ENCODE measurements at places on chromosomes 16 and 17. TPM values are rescaled to one million over a fixed set of nuclear protein-coding genes. Genes with fewer than 3 reads are reported as not detected.

DNA sequence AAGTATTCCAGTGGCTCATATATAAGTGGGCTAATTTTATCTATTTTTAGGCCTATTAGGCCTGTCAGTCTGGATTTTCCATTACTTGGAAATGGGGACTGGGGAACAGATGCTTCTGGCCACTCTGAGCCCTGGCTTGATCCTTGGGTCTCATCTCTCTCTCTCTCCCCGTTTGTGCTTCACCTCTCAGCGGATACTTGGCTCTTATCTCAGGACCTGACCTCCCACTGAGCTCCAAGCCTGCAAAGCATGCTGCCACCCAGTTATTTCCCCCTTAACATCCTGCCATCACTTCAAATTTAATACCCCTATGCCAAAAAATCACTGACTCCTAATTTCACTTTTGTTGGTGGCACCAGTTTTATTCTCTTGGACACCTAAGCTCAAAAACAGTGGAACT lies 4.2 kb downstream of the ZNF843 start:
- DNase-seq = no peak
- no peak overlapping the region for H3K27ac ChIP-seq
- no peaks in the 10 kb centered on the region for H3K4me1 ChIP-seq
- no peak overlapping the region for H3K4me3 ChIP-seq

DNA sequence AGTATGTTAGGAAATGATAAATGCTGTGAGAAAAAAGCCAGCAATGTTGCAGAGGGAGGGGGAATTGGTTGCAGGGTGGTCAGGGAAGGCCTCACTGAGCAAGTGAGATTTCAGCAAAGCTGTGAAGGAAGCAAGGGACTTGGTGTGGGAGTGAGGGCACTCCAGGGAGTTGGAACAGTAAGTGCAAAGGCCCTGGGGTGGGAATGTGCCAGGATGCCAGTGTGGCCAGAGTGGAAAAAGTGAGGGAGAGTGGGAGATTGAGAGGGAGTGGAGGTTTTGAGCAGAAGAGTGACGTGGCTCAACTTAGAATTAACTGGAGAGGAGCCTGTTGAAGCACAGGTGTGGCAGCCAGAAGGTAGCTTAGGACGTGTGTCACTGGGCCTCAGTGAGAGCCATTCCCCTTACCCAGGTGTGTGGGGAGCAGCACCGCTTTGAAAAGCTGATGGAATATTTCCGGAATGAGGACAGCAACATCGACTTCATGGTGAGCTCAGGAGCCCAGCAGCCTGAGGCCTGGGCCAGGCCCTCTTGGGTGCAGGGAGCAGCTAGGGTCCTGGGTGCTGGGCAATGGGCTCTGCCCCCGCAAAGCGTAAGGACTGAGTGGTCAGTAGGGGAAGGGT lies 16.6 kb downstream of the FMNL1 start:
- H3K4me3 ChIP-seq = no peak overlapping the region
- peaks cover 14% of the 10 kb centered on the region for H3K27me3 ChIP-seq
- no peak for DNase-seq
- H3K36me3 ChIP-seq = no peaks in the 10 kb centered on the region

DNA sequence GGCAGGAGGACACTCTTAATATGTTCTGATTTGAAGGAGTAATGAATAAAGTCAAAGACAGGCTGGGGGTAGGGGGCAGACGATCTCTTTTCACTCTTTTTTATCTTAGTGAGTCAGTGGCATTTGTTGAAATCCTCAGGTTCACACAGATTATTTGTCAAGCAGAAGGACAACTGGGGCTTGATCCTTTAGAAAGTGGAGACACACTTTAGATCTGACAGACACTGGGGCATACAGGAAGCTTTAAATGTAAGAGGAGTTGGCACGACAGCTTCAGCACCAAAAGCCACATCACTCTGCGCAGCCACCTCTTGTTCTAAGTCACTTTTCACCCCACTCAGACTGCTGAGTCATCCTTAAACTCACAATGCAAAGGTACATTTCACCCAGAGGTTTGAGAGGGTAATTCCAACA lies 121.5 kb downstream of the STXBP4 start:
- DNase-seq = no peak
- H3K4me1 ChIP-seq = peaks cover 3% of the 10 kb centered on the region
- H3K27ac ChIP-seq = no peak overlapping the region
- H3K36me3 ChIP-seq = no peaks in the 10 kb centered on the region
- no peak overlapping the region for H3K4me3 ChIP-seq

Gene CD300C
- under 0.01 TPM for total RNA-seq

Gene TNP2
- total RNA-seq = not detected

Gene ORAI3
- 66.0 TPM for total RNA-seq

Gene TEX14
- under 0.01 TPM for total RNA-seq

DNA sequence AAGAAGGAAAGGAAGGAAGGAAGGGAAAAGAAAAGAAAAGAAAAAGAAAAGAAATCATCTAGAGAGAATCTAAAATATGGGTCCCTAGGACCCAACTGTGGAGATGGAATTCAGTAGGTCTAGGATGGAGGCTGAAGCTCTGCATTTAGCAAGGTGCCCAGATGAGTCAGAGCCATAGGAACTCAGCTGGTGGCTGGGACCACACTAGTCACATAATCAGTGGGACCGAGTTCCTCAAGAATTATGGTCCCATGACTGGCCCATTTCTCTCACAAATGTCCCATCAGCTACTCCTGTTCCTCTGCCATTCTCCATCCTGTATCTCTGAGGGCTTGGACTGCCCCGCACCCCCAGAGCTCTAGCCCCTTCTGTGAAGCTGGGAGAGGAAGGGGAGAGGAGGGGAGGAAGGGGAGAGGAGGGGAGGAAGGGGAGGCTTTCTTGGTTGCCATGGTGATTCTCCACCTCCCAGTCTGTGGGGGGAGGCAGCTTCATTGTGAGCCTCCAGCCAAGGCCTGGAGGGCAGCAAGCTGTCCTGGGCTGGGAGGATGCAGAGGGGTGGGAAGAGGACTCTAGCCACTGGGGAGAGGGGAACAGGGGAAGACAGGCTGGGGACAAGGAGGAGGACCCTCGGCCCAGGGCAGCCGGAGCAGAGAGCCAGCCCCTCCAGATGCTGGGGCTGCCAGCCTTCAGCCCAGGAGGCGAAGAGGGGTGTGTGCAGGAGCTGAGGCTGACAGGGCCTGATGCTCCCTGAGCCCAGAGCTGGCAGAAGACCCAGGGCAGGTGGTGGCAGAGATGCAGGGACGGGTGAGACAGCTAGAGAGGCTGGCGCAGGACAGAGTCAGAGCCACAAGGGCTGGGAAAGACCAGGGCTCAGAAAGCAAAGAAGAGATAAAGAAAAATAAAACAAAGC lies 37.8 kb upstream of the LHX1 start:
- no peaks in the 10 kb centered on the region for H3K27me3 ChIP-seq
- no peak overlapping the region for H3K4me3 ChIP-seq
- no peaks in the 10 kb centered on the region for H3K4me1 ChIP-seq
- no peaks in the 10 kb centered on the region for H3K36me3 ChIP-seq

Gene AANAT
- not detected for total RNA-seq

DNA sequence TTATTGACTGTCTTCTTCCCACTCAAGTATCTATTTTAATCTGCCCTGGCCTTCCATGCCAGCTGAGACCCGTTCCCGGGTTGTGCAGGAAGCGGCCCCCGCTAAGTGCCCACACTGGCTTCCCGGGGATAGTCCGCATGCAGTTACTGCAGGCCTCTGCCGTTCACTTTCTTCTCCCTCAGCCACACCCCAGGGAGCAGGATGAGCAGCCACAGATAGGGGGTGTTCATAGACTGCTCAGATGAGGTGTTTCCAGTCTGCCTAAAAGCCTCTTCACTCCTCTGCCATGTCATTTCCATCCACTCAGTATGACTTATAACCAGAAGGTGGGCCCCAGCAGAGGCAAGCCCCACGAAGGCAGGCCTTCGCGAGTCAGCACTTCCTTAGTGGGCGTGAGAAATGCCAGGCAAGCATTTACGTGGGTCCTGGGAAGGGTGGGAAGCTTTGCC lies 7.7 kb downstream of the MED9 start:
- H3K4me3 ChIP-seq = no peak overlapping the region
- no peaks in the 10 kb centered on the region for H3K27me3 ChIP-seq
- DNase-seq = peak; percentile 56
- H3K4me1 ChIP-seq = no peaks in the 10 kb centered on the region

GRCh38 chr17:14113137-14113536 lies 43.8 kb downstream of the COX10 start:
- no peaks in the 10 kb centered on the region for H3K4me1 ChIP-seq
- no peaks in the 10 kb centered on the region for H3K27me3 ChIP-seq
- H3K36me3 ChIP-seq = no peaks in the 10 kb centered on the region

DNA sequence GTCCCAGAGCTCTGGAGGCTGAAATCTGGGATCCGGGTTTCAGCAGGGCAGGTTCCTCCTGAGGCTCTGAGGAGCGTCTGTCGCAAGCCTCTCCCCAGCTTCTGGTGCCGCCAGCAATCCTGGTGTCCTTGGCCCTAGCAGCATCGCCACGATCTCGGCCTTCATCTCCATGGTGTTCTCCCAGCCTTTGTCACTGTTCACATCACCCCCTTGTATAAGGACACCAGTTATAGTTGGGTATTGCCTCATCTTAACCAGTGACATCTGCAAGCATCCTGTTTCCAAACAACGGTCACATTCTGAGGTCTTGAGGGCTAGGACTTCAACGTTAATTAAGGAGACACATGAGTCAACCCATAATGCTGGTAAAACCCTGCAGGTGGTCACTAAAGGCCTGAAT lies 2.8 kb upstream of the PPP1R27 start:
- H3K27me3 ChIP-seq = no peaks in the 10 kb centered on the region
- peaks cover 6% of the 10 kb centered on the region for H3K36me3 ChIP-seq
- no peak overlapping the region for H3K4me3 ChIP-seq
- H3K4me1 ChIP-seq = peaks cover 8% of the 10 kb centered on the region

DNA sequence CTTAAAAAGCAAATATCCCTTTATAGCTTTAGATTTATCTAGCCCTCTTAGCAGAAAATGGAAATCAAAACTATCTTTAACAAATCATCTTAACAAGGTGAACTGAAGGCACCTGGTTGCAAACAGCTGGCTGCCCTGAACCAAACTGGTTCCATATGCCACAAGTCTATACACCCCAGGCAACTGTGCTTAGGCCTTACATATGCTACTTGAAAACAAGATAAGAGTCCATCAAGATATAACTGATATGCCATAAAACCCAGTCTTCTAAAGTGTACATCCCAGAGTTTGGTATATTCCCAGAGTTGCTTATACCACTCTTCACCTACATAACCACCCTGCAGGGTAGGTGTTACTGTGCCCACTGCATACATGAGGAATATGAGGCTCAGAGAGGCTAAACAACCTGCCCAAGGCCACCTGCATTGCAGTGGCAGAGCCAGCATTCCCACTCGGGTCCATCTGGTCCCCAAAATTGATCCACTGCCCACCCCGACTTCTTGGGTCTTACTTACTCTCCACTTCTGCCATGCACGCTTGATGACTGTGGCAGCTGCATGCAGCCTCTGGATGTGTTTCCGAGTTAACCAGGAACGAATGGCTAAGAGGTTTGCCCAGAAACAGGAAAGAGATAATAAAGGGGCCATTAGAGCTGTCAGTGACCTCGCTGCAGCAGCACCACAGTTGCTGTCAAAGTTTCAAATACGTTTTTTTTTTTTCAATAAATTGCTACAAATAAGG lies 12.2 kb downstream of the ZNHIT3 start:
- H3K27me3 ChIP-seq = no peaks in the 10 kb centered on the region
- peaks cover 6% of the 10 kb centered on the region for H3K4me1 ChIP-seq
- no peak overlapping the region for H3K27ac ChIP-seq

DNA sequence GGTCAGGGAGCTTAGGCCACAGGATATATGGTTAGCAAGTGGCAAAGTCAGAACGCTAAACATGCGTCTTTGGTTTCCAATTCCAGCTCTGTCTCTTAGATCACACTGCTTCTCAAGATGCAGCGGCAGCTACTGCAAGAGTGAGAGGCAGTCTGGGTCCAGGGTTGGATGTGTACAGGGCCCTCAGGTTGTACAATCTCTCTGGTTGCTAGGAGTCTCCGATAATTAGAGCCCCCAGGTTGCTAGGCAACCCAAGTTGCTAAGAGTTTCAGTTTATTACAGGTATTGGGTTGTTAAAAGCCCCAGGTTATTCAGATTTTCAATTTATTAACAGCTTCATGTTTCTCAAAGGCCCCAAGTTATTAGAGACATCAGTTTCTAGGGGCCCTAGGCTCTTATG lies 15.5 kb upstream of the SPACA3 start:
- no peak overlapping the region for H3K27ac ChIP-seq
- no peaks in the 10 kb centered on the region for H3K36me3 ChIP-seq
- no peak overlapping the region for H3K4me3 ChIP-seq
- H3K27me3 ChIP-seq = peaks cover 2% of the 10 kb centered on the region

DNA sequence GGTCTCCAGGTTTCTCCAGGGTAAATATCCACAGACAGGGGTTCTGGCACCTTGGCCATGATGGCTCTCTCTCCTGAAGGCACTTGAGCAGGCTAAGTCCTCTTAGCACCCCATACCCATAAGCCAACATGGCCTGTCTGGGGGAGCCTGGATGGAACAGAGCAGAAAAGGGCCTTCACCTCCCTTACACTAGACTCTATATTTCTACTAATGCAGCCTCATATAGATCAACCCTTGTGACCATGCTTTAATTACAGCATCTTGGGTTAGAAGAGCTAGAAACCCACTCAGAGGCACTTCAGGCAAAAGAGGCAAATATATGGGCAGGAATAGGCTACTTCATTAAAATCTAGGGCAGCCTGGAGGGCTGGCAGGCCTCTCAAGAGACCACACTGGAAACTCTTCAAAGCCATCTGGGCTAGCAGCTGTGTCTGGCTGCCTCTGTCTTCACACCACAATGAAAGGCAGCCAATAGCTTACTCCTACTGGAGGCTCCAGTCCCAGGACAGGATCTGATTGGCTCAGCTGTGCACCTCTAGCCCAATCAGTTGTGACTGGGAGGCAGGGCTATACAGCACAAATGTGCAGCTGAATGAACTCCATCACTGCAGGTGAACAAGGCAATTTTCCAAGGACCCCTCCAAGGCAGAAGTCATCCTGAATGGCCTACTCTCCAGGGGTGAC lies 4.7 kb upstream of the CDT1 start:
- no peaks in the 10 kb centered on the region for H3K4me1 ChIP-seq
- no peak overlapping the region for H3K4me3 ChIP-seq
- peak; percentile 52 for DNase-seq
- H3K27ac ChIP-seq = no peak overlapping the region
- H3K27me3 ChIP-seq = no peaks in the 10 kb centered on the region
- no peaks in the 10 kb centered on the region for H3K36me3 ChIP-seq

GRCh38 chr17:10173913-10174312 lies 24.5 kb downstream of the GAS7 start:
- no peak overlapping the region for H3K27ac ChIP-seq
- no peaks in the 10 kb centered on the region for H3K4me1 ChIP-seq
- no peak overlapping the region for H3K4me3 ChIP-seq
- H3K27me3 ChIP-seq = no peaks in the 10 kb centered on the region
- H3K36me3 ChIP-seq = no peaks in the 10 kb centered on the region

Gene NXN
- 68.8 TPM for total RNA-seq

Data from osteoblast (primary cell).